Germinal center (tissue), 1 donor: ENCODE measurements at places on chromosomes 4 and X.
A peak's percentile ranks its signal among the peaks of the same experiment; 100 is the strongest.

- no peak for DNase-seq
Observed at GRCh38 chr4:143399113-143399949, 62.7 kb downstream of the GAB1 start.

- DNase-seq, result no peak
Observed at GRCh38 chr4:79934660-79935059, 138.4 kb downstream of the ANTXR2 start.

DNA sequence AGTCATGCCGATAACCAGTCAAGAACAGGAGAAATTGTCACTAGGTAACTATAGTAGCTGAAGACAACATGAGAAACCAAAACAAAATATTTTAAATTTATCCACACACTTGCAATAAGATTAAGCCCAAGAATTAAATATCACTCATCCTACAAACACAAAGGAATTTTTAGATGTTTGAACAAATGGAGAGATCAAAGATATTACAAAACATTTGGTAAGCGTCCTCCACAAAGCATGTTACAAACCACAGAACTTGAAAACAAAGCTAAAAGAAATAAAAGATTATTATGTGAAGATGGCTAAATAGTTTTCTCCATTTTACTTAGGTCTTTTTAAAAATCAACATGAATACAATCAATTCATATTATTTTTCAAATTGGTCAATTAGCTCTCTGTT lies 631.9 kb upstream of the INTU start:
- DNase-seq, result no peak

DNA sequence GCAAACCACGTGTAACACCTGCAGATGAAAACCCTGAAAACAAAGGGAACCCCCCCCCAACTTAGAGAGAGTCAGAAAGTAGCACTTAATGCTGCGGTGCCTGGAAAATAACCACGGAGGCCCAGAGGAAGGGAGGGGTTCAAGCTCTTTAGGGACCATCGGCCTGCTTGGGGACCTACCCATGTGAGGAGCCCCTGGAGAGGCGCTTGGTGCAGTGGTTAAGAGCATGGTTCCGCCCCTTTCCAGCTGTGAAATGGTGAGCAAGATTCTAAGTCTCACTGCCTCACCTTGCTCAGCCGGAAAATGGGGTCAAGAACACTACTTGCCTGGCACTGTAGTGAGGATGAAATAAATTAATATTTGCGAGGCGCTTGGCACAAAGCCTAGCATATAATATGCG lies 13.8 kb downstream of the SLC25A5 start:
- no peak for DNase-seq

- peak; percentile 30 for DNase-seq
Observed at GRCh38 chr4:86935853-86936733, 1.3 kb downstream of the AFF1 start.

GRCh38 chr4:128177498-128177897 lies 110.1 kb downstream of the PGRMC2 start:
- no peak for DNase-seq

- DNase-seq, result no peak
Observed at GRCh38 chr4:31784558-31784957, 1064.4 kb downstream of the PCDH7 start.

DNA sequence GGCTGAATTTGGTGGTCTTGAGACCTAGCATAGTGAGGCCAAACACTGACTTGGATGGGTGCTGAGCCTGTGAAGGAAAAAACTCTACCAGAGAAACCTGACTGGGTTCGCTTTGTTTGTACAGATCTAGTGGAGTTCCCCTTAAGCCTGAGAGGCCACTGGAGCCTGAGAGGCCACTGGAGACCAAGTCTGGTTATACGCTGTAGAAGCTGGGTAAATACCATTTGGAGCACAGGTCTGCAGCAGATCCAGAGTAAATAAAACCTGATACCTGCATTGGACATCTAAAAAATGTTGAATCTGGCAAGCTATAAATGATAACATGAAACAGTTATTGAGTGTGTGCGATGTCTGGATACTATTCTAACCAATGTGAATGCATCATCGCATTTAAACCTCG lies 104.3 kb upstream of the IGSF1 start:
- no peak for DNase-seq

- no peak for DNase-seq
Observed at GRCh38 chr4:54449999-54450398, 207.8 kb upstream of the KIT start.

DNA sequence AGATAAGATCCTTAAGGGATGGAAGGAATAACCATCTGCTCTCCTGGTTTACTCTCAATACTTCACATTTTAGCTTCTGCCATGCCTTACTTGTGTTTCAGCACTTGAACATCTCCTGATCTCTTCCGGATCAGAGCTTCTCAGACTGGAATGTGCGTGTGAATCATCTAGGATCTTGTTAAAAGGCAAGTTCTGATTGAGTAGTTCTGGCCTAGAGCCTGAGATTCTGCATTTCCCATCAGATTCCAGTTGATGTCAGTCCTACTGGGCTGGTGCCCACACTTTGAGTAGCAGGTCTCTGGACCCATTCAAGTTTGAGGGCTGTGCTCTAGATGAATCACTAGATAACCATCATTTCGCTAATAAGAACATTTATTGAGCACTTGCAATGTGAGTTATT lies 20.0 kb downstream of the NDP start:
- DNase-seq, result no peak

DNA sequence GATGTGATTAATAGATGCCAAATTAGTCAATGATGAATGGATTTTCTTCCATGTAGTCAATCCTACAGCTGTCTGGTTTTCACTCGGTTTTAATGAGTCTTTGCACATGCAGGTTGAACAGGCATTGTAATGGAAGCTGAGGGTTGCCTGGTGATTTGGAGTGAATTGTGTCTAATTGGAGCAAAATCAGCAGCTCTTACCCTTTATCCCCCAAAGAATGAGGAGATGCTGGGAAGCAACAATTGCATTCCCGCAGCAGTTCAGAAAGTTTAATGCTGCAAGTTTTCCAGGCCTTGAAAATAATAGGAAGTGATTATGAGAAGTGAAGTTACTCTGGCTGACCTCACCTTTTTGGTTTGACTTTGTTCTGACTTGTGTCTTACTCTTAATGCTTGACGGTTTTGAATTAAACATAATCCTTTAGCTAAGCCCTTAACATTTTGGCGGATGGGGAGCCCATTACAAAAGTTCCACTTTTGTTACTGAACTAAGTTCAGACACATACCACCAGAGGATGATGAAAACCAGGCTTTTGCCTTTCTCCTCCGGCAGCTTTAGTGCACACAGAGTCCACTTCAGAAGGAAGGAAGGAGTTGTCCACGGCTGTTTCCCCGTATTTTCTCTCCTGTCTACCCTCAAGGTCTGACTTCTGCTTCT lies 78.8 kb upstream of the TBC1D9 start:
- no peak for DNase-seq

DNA sequence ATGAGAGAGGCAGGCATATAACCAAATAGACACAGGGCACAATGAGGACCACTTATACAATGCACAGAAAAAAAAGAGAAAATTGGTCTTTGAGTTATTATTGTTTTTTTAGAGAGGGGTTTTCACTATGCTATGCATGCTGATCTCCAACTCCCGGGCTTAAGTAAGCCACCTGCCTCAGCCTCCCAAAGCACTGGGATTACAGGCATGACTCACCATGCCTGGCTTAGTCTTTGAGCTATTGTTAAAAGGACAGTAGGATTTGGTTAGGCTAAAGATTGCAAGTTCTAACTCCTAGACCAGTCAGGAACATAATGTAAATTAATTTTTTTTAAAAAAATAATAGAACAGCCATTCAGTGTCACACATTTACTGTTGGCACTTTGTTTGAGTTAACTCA lies 340.1 kb downstream of the GPAT3 start:
- no peak for DNase-seq

DNA sequence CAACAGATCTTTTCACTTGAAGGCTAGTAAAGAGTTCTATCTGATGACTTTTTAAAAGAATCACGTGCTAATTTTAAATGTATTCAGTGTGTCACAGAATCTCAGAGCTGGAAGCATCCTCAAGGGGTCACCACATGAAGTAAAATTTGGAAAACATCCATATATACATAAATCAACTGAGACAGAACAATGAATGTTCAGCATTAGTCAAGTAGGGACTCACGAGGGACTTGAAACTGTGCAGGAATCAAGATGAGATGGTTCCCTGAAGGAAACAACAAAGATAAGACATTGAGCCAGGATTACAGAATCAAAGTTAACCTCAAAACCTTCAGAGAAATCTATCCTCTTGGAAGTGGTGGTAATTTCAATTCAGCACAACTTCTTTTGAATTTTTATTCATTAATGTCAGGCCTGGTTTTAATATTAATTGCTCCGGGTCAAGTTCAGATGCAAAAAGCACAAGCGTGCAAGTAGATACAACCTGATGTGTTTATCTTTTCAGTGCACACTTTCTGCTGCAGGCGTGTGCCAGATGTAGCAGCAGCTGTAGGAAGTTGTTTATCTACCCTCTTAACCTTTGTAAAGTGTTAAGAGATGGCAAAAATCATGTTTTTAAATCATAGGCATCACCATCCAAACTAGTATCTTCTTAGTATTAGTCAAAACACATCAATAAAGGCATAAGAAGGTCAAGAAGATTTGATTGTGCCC lies 87.7 kb upstream of the SRD5A3 start:
- no peak for DNase-seq

GRCh38 chrX:110536816-110537215 lies 178.2 kb downstream of the RTL9 start:
- DNase-seq, result no peak

- DNase-seq, result no peak
Observed at GRCh38 chrX:2504706-2505332, 4.0 kb upstream of the DHRSX start.
